ENCODE measurements at places on chromosomes 16 and 17. TPM values are rescaled to one million over a fixed set of nuclear protein-coding genes. Genes with fewer than 3 reads are reported as not detected.
A peak's percentile ranks its signal among the peaks of the same experiment; 100 is the strongest.

- no peaks in the 10 kb centered on the region for H3K4me1 ChIP-seq
- no peaks in the 10 kb centered on the region for H3K27me3 ChIP-seq
- no peaks in the 10 kb centered on the region for H3K36me3 ChIP-seq
- DNase-seq: no peak
These were observed 27.6 kb upstream of the VAT1L start for GRCh38 chr16:77760800-77761199.

DNA sequence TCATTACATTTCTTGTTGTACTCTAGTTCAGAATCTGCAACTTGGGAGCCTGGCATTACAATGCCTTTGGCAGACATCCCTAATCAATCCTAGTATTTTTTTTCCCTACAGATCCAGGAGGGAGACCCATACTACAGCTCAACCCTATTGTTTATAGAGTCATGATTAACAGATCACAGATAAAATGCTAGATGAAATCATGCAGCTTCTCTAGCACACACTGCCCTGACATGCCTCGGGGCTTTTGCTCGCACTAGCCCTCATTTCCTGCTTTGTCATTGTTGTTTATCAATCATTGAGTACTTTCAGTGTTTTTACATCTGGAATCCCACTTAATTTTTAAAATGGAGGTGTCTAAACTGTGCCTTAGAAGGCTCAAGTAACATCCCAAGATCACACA lies 412.5 kb downstream of the CA10 start:
- H3K27ac ChIP-seq: no peak overlapping the region
- no peak overlapping the region for H3K4me3 ChIP-seq
- DNase-seq: no peak
- no peaks in the 10 kb centered on the region for H3K27me3 ChIP-seq
- no peaks in the 10 kb centered on the region for H3K36me3 ChIP-seq

DNA sequence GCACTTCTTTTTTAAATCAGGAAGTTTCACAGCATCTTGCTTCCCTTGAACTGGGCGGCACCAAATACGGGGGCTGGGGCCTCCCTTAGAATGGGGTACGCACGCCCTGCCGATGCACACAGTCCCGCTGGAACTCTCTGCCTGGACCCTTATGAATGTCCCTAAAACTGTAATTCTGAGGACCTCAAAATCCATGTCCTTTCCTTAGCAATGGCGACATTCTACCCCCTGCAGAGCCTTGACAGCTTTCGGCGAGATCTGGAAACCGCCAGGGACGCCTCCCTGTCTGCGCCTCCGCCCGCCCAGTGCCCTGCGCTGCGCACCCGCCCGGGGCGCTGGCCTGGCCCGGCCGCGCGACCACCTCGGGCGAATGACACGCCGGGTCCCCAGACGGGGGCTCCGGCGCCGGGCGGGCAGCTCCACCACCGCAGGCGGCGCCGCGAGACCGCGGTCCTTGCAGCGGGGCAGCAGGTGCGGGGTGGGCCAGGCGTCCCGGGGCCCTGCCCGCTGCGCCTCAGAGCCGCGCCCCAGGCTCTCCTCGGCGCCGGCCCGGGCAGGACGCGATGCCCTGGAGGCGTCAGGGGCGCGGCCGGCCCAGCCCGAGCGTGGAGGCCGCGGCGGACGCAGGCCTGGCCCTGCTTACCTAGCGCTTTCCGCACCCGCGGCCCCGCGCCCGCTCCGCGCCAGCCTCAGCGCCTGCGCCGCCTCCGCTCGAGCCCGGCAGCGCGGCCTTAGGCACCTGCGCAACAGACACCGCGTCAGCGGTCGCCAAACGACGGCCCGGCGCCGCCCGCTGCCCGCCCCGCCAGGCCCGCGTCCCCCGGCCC lies 548 bp downstream of the HAGH start:
- H3K36me3 ChIP-seq: no peaks in the 10 kb centered on the region
- DNase-seq: peak; percentile 60
- H3K4me1 ChIP-seq: peaks cover 19% of the 10 kb centered on the region
- H3K27me3 ChIP-seq: peaks cover 2% of the 10 kb centered on the region

DNA sequence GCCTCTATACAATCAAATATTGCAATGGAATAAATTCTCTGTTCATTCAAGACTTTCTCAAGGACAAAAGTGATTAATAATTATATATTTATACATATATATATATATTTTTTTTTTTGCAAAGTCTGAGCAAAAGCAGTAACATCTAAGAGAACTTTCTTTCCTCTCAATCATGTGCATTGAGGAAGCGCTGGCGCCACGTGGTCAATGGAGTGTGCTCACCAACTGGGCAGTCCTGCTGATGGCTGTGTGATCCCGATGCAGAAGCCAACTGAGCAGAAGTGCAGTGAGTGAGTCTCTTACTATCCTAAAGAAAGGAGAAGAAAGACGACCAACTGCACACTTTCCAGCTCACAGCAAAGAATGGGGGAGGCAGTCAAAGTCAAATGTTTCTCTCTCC lies 37.2 kb upstream of the ULK2 start:
- H3K27me3 ChIP-seq: no peaks in the 10 kb centered on the region
- DNase-seq: no peak
- peaks cover 60% of the 10 kb centered on the region for H3K36me3 ChIP-seq
- H3K4me1 ChIP-seq: no peaks in the 10 kb centered on the region
- H3K27ac ChIP-seq: no peak overlapping the region

GRCh38 chr16:71707199-71707598 lies 17.3 kb downstream of the PHLPP2 start:
- peak overlapping the region; percentile 98 for H3K27ac ChIP-seq
- H3K27me3 ChIP-seq: no peaks in the 10 kb centered on the region
- H3K4me1 ChIP-seq: peaks cover 70% of the 10 kb centered on the region
- peaks cover 3% of the 10 kb centered on the region for H3K36me3 ChIP-seq

The C1QTNF8 gene
- total RNA-seq: 0.13 TPM

The SNX20 gene
- not detected for total RNA-seq

The TMEM106A gene
- 3.8 TPM for total RNA-seq

Data from WTC11 (cell line).